ENCODE measurements at places on chromosomes 11 and 22.

GRCh38 chr11:64569300-64569970 is 21.6 kb upstream of the SLC22A12 start:
- no peak for DNase-seq

DNA sequence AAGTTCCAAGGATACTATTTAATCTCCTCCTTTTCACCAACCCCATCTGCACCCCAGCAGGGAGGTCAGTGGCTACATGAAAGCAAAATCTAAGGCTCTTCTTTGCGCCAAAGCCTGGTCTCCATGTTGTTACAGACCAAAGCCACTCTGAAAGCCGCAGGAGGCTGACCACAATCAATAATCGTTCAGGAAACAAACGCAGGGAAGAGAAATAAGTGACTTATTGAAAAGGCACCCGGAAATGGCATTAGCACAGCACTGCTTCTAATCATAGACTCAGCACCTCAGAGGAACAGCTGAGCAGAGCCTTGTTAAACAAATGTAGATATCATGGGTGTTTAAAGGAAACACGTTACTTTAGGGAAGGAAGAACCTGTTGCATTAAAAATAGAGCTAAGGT is 183.9 kb downstream of the KIRREL3 start:
- DNase-seq, result no peak

GRCh38 chr11:69490516-69490915 is 9.1 kb downstream of the LINC01488 start:
- DNase-seq, result no peak

- no peak for DNase-seq
Observed at GRCh38 chr22:46046299-46046685, 69.3 kb upstream of the WNT7B start.

- DNase-seq, result peak; percentile 70
Observed at GRCh38 chr11:117426297-117426685, 98.6 kb downstream of the CEP164 start.

DNA sequence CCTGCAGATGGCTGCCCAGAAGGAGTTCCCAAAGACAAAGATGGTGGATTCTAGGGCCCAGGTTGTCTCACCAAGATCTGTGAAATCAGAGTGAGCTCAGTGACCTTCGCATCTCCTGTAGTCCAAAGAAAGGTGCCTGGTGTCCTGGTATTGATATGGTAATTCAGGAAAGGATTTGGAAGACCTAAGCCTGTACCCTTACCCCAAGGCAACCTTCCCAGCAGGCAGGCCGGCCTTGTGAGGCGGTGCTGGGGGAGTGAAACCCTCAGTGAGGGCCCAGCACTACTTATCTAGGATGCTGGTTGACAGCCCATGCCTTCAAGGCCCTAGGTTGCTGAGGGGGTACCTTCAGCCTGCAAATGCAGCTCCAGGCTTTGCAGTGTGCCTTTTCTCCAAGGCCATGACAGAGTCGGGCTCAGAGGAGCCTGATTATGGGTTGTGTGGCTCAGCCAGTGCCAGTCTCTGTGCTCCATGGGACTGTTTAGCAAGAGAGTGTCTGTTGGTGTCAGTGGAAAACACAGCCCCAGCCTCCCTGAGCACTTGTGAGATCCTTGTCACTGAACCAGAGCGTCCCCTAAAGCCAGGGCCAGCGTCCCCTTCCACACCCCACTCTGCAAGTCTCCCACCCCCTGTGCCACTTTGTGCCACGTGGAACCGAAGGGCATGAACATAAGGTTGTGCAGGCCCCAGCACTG is 72.8 kb upstream of the MYOD1 start:
- no peak for DNase-seq

- DNase-seq, result no peak
Observed at GRCh38 chr11:33064866-33065265, 25.5 kb downstream of the TCP11L1 start.

DNA sequence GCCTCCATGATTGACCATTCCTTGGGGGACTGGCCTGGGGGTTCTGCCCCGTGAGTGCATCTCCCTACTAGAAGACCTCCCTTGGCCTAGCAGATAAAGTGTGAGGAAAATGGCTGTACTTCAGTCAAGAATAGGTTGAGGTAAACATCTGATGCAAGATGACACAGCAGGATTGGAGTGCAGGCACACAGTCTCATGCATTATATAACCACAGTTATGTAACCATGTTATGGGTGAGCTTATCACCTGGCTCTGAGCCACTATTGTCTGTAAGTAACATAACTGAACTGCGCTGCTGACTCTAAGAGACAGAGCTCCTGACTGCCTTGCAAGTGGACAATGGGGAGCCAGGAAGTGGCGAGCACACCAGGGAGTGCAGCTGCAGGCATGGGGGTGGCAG is 378.7 kb upstream of the ANO5 start:
- no peak for DNase-seq

GRCh38 chr11:28835317-28835716 is 727.1 kb downstream of the METTL15 start:
- no peak for DNase-seq

- DNase-seq, result no peak
Observed at GRCh38 chr11:65646288-65646957, 8.5 kb downstream of the SIPA1 start.

- DNase-seq, result no peak
Observed at GRCh38 chr22:49235463-49236300, 592.0 kb downstream of the BRD1 start.

DNA sequence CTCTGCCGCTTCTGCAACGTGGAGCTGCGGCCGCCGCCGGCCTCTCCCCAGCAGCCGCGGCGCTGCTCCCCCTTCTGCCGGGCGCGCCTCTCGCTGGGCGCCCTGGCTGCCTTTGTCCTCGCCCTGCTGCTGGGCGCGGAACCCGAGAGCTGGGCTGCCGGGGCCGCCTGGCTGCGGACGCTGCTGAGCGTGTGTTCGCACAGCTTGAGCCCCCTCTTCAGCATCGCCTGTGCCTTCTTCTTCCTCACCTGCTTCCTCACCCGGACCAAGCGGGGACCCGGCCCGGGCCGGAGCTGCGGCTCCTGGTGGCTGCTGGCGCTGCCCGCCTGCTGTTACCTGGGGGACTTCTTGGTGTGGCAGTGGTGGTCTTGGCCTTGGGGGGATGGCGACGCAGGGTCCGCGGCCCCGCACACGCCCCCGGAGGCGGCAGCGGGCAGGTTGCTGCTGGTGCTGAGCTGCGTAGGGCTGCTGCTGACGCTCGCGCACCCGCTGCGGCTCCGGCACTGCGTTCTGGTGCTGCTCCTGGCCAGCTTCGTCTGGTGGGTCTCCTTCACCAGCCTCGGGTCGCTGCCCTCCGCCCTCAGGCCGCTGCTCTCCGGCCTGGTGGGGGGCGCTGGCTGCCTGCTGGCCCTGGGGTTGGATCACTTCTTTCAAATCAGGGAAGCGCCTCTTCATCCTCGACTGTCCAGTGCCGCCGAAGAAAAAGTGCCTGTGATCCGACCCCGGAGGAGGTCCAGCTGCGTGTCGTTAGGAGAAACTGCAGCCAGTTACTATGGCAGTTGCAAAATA is 816 bp downstream of the PDE3B start:
- peak; percentile 35 for DNase-seq

DNA sequence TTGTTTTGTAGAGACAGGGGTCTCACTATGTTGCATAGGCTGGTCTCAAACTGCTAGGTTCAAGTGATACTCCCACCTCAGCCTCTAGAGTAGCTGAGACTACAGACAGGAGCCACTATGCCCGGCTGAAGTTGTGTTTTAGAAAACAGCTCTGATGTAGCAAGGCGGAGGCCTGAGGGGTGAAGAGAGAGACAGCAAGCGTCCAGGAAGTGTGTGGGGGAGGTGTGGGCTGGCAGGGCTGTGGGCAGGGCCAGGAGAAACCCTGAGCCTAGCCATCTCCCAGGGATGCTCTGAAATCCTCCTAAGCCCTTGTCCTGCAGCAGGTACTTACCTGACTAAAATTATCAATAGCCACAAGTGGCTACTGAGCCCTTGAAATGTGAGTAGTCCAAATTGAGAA is 16.1 kb upstream of the RPS3 start:
- no peak for DNase-seq

DNA sequence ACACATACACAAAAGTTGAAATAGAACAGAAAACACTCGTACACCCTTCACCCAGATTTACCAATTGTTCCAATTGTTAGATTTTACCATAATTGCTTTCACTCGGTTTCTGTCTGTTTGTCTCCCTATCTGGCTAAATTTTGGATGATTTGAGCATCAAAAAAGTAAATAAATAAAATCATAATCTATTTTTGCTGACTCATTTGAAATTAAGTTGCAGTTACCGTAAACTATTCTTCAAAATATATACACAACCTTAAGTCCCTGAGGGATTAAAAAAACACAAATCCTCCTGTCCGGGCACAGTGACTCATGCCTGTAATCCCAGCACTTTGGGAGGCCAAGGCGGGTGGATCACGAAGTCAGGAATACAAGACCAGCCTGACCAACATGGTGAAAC is 81.3 kb upstream of the SYT9 start:
- DNase-seq, result no peak

DNA sequence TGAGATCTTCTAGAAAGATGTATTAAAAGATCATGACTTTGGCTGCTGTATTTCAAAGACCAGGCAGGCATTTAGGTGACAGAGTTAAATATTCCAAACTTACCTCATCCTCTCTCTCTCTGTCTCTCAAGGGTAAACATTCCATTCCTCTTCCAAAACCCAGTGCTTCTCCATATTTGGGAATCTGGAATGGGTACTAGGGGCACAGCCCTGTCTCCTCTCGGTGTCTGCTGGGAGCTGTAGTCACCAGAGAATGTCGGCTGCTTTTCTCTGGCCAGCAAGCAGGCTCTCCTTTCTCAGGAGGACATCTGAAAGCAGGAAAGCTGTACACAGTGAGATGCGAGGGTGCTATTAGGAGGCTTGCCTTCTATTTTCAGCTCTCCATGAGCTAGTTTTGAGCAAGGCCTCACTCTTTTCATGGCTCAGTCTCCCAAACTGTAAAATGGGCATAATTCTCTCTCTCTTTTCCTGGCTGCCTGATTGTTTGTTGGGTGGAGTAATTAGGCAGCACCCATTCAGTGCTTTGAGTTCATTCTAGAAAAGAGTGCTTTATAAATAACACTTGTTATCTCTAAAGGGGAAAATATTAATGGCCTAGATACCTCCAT is 9.3 kb upstream of the PEX26 start:
- no peak for DNase-seq

DNA sequence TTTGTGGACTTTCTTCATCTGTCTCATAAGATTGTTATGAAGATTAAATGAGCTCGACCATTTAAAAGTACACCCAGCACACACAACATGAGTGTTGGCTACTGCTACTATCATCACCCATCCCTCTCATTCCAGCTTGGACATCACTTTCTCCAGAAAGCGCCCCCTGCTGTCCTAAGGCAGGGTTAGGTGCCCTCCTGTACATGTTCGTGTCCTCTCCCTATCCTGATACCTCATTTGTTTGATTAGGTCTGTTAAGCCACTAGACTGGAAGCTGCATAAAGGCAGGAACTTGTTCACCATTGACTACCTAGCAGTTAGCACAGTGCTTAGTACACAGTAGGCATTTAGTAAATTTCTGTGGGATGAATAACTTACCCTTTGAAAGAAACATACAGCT is 85.5 kb downstream of the ENTHD1 start:
- DNase-seq, result peak; percentile 4

Measured in T-helper 9 cell (primary cell).